ENCODE measurements at places on chromosomes 3 and 15.

DNA sequence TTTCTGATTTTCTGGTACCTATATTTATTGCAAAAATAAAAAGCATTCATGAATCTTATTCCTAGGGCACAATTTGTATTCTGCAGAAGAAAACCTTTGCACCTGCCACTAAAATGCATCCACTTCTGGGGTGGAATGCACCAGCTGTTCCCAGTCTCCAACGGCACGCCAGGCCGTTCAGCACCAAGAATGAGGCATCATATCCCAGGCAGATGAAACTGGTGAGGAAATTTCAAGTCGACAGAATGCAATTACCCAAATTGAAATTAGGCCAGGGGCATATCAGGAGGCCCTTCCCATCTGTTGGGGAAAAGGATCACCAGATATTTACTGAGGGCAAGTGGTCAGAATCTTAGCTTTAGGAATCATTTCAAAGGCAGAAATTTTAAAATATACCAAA is 13.6 kb upstream of the RBMS3 start:
- DNase-seq, result no peak

DNA sequence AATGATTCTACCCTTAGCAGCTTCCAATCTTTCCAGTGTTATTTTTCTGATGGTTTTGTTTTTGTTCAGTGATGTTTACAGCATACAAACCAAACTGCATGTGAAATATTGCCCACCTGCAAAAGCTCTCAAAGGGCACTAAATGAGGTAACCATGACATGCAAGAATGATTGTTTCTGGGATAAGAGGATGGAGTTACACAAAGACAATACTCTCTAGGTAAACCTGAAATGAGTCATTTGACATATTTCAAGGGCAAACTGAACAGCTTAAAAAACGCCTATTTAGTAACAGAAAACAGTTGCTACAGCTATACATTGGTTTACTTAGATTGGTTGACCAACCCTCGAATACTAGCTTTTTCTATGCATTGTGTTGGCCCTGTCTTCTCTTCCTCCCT is 481.7 kb downstream of the ZPLD1 start:
- no peak for DNase-seq

- peak; percentile 76 for DNase-seq
Observed at GRCh38 chr3:160413613-160414248, 14.3 kb downstream of the SMC4 start.

DNA sequence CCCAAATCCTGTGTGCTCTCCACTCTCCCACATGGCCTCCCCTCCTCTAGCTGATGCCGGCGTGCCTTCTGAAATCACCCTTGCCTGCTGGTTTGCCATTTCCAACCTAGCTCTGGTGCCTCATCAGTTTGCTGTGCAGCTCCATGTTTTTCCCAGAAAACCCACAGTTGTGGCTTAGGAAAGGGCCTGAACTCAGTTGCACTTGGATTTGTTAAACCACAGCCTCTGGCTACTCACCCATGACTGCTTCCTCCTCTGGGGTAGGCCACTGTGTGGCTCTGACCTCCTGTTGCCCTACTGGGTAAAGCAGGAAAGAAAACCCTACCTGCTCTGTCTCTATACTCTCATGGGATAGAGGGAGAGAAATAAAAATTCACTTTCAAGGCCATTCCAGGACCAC is 97.3 kb downstream of the DAPK2 start:
- no peak for DNase-seq

DNA sequence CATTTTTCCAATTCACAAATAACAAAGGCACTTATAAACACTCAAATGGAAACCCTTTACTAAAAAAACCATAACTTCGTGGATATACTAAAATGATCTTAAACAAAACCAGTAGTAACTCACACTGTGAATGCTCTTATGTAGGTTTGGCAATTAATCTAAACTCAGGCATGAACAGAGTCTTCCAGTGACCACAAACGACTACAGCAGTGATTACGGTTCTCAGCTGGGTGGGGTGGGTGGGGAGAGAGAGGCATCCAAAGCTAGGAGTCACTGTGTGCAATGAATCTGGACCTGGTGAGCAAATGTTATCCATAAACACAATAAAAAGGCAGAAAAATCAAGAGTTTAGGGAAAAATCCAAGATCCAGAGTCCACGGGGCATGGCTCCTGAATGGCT is 21.3 kb downstream of the SLC12A8 start:
- peak; percentile 39 for DNase-seq

GRCh38 chr3:122513386-122514122 is 1.2 kb downstream of the KPNA1 start:
- no peak for DNase-seq

GRCh38 chr3:126147147-126147931 is 33.0 kb downstream of the ALDH1L1 start:
- DNase-seq, result peak; percentile 3

GRCh38 chr3:56890448-56891091 is 88.8 kb upstream of the ARHGEF3 start:
- peak; percentile 23 for DNase-seq

GRCh38 chr15:31296646-31297574 is 29.7 kb upstream of the KLF13 start:
- DNase-seq, result no peak

DNA sequence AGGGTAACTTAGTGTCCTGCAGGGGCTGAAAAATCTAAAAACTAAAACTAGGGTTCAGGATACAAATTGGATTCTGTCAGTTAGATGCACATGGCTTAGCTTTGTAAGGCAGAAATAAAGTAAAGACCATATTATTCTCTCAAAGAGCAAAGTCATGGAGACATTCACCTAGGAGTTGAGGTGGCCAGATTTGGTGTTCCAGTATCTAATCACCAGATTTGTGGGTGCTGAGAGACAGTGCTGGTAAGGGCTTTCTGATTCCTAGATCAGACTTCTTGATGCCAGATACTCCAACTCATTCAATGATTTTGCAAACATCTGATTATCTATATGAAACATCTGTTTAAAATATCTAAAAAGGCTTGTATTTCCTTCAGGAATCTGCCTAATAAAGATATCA is 28.3 kb upstream of the TBC1D5 start:
- no peak for DNase-seq

- peak; percentile 31 for DNase-seq
Observed at GRCh38 chr3:193701953-193702635, 109.1 kb downstream of the OPA1 start.

DNA sequence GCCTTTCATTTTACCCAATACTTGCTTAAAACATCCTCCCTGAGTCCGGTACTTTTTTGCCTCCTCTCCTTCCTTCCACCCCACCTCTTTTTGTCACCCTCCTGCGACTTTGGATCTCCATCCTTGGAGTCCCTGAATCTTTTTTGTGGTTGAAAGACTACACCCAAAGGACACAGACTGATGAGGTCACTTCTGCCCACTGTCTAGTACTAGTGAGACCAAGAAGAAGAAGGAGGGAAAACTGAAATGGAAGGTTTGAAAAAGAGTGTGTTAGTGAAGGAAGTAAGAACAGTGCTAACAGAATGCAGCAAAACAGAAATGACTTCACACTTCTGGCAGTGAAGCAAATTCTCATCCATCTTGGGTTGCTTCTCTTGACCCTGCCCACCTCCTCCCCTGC is 6.6 kb downstream of the B3GNT5 start:
- no peak for DNase-seq

DNA sequence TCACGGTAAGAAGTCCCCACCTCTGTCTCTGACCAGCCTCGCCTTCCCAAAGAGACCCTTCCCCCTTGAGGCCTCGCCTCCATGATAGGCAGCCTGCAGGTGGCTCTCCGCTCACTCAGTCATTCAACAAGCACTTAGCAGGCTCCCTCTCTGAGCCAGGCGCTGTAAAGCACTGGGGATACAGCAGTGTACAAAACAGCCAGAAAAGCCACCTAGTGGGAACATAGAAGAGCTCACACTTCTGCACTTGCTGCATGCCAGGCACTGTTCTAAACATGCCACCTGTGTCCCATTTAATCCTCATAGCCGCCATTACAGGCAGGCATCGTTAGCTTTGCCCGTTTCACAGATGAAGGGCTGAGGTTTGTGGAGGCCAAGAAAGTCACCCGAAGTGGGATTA is 56.0 kb downstream of the SEMA3G start:
- no peak for DNase-seq

GRCh38 chr3:64063207-64063982 is 40.1 kb upstream of the PSMD6 start:
- no peak for DNase-seq

DNA sequence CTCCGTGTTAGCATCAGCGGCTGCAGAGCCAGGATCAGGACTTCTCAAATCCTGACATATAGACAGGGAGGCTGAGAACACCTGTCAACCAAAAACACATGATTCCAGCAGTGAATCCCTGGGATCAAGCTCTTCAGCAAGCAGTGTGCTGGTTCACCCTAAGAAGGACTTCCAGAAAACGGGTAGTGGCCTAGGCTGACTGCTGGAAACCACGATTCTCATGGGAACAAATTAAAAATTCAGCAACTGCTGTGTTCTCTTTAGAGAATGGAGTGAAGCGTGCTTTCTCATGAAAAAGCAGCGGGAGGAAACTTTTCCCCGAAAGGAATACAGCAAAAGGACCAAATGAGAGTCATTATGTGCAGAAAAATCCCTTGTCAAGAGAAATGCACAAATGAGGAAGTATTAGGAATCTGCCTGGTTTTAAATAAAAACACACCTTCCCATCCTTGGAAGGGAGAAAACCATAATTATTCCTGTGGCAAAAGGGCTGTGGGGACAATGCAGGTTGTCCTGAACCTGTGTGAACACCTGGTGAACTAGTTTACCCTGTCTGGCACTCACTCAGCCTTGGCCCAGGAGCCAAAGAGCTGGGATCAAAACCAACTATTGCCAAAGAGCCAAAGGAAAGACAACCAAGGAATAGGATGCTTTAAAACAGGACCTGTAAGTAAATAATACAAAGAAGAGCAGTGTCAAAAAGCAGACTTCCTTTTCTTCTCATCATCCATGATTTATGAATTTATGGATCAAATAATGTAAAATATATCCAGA is 13.4 kb downstream of the IL12A start:
- DNase-seq, result no peak

GRCh38 chr15:74386496-74387140 is 19.2 kb upstream of the CYP11A1 start:
- DNase-seq, result no peak

All from GM03348 (cell line).